ENCODE measurements at places on chromosomes 11 and 22.

GRCh38 chr22:49575703-49576081 is 252.0 kb downstream of the BRD1 start:
- DNase-seq, result no peak

DNA sequence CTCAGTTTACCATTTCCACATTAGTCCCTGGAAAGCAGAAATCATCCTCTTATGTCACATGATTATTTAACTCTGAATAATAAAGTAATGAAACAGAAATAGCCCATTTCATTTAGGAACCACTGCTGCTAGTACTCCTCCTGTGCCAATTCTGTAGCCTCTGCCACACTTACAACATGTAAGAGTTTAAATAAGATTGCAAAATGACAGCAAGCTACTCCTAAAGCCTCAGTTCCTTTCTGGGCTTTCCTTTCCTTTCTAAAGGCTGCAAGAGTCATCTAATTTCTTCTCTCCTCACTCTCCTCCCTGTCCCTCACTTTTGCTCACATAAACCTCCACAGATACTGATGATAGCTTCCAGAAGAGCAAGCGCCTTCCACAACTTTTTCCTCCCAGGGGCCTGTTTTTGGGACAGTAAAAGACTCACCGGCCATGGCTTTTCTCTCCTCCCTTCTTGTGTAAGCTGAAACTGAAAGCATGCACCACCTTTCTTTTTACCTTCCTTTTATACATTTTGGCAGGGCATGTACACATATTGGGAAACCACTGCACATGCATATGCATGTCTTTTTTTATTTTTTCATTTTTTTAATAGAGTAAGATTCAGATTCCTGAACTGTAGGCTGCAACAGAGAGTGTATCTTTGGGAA is 38.5 kb downstream of the CARD18 start:
- DNase-seq, result no peak

DNA sequence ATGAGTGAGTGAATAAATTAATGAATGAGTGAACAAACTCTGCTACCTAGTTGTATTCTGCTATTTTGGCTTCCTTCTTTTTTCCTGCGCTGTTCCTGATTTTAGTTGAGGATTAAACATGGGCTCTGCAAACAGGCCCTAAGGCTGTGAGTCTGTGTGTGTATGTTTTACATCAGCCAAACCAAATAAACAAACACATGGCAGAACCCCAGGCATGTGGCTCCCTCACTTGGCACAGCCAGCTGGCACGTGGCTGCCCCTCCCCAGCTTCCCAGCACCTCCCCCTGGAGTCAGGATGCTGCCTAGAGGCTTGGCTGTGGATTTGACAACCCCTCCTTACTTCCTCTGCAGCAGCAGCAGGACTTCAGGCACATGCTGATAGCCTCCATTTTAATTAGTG is 593.2 kb downstream of the INSC start:
- peak; percentile 28 for DNase-seq

DNA sequence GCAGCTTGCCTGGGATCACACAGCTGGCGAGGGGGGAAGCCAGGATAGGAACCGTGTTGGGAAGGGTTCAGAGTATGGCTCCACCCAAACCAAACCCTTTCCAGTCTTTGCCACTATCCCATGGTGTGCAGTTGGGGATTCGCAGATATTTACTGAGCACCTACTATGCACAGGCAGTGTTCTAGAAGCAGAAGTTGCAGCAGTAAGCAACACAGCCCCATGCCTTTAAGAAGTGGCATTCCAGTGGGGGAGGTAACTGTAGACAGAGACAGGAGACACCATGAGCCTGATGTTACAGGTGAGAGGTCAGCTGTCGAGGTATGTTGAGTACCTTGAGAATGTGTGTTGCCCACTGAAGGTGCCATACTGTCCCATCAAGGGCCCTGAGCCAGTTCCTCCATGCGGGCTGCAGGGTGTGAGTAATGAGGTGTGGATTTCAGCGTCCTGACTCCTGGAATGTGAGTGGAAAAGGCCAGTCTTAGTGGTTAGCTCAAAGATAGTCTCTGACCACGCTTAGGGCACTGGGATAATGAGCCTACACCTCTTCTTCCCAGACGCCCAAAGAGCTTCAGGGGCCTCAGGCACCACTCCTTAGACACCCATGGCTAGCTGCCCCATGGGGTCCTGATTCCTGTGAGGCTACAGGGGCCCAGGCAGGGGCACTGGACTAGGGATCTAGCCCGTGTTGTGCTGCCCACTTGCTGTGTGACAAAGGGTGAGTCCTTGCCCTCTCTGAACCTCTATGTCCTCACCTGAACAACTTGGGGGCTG is 71.8 kb upstream of the TP53I11 start:
- no peak for DNase-seq

DNA sequence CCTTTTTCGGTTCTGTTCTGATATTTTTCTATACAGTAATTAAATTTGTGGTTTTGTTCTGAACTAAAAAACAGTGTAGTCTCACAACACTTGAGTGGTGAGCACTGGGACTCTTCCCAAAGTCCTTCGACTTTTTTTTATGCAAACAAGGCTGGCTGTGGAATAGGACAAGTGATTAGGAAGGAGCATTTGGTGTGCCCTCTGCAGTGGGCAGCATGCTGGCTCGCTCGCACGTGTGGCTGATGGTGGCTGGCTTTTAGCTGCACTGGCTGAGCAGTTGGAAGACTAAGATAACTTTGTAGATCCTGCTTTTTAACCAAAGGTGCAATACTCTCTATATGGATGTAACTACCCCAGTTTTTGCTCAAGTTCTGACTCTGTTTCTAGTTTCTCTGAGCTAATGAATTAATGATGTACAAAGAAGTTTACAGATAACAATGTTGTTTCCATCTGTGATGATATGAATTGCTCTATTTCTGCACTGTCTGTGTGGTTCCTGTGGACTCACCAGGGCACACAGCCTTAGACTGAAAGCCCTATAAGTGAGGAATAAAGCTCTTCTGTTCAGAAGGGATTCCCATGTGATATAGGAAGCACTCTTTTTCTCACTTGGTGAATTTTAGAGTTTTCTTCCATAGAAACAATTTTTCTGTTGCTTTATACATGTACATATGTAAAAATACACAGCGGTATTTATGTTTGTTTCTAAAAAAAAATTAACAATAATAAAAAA is 143.1 kb upstream of the RASSF10 start:
- no peak for DNase-seq

GRCh38 chr11:118042141-118042540 is 34.7 kb upstream of the TMPRSS4 start:
- DNase-seq, result no peak

DNA sequence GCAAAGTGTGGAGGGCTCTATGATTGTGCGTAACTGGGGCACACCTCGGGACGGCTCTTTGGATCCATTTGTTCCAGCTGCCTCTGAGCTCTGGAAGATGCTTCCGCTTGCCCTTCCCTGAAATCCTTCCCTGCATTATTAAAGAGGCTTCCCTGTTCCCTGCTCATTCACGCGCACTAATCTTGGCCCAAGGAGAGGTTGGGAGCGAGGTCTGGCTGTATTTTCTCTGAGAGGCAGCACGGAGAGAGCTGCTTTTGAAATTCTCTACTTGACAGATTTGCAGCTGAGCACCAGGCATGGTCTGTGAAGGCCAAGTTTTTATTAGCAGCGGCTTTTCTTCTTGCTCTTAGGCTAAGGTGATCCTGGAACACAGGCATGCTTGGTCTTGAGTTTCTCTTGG is 94.8 kb upstream of the NTM start:
- no peak for DNase-seq

GRCh38 chr11:126380909-126381308 is 25.4 kb downstream of the ST3GAL4 start:
- no peak for DNase-seq

DNA sequence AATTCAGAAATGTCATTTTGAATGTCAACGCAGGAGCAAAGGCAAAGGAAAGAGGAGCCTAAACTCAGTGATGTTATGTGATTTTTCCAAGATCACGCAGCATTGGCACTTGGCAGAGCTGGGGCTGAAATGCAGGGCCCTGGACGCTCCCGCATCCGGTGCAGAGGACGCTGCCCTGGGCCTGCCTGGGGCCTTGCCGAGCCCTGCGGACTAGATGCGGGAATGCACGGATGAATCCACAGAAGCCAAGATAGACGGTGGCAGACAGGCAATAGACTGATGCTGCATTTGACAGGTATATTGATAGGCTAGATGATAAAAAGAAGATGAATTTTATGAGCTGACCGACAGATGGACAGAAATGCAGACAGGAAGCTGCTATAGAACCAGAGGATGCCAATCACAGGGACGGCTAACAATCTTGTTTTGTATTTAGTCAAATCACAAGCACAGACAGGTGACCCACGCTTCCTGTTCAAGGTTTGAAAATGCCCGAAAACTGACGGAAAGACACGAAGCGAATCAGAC is 696 bp upstream of the MARK2 start:
- peak; percentile 41 for DNase-seq

DNA sequence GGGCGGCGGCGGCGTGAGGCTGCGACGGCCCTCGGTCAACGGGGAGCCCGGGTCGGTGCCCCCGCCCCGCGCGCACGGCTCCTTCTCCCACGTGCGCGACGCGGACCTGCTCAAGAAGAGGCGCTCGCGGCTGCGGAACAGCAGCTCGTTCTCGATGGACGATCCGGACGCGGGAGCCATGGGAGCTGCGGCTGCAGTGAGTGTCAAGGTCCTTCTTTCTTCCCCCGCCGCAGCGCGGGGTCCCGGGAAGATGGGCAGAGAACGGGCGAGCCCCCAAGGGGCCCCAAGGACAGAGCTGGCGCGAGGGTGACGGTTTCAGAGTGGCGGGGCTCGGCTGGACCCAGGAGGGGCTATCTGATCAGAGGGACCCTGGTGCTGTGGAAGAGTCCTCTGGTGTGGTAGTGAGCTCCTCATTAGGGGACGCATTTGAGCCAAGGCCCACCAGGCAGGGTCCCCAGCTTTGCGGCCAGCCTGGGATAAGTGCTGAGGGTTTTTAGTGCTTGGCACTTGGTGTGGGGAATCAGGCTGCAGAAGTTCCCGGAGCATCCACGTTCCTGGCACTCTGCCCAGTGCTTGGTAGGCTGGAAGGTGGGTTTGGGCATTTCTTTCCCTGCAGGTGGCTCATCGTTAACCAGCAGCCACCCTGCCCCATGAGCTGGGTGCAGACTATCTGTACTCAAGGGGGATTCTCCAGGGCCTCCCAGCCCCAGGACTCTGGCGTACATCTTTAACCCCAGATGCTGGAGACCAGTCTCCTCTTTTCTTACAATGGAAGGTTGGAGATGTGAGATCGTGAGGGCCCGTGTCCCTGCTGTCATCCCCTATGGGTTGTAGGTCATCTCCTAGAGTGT is 9.8 kb downstream of the EHBP1L1 start:
- no peak for DNase-seq

- no peak for DNase-seq
These were observed 20.2 kb upstream of the SHISAL1 start for GRCh38 chr22:44332946-44333345.

DNA sequence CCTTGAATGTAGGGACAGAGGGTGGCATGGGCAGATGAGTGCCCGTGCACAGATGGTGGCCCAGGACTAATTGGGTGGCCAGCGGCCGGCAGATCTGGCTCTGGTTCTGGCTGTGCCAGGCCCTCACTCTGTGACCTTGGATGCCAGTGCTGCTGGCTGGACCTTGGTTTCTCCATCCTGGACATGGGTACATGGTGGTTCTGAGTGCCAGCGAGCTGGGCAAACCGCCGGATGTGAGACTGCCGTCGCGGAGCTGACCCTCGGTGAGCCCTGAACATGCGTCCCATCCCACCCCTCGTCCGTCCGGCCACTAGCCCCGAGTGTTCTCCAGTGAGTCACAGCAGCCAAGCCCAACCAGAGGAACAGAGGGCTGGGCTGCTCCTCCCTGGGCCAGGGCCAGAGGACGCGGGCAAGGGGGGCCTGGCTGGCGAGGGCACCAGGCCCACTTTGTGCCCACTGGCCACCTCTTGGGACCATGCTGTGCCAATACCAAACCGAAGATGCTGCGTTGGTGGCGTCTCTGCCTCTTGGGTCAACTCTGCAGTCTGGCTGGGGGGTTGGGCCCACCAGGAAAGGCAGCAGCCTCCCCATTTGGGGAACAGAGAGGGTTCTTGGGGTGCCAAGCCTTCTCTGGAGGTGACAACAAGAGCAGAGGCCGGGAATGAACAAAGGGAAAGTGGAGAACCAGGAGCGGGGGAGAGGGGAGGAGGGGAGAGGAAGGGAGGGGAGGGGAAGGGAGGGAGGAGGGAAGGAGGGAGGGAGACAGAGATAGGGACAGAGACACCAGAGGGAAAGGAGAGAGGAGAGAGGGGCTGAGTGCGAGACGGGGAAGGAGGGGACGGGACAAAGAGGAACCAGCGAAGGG is 10.7 kb downstream of the LSP1 start:
- DNase-seq, result peak; percentile 76

DNA sequence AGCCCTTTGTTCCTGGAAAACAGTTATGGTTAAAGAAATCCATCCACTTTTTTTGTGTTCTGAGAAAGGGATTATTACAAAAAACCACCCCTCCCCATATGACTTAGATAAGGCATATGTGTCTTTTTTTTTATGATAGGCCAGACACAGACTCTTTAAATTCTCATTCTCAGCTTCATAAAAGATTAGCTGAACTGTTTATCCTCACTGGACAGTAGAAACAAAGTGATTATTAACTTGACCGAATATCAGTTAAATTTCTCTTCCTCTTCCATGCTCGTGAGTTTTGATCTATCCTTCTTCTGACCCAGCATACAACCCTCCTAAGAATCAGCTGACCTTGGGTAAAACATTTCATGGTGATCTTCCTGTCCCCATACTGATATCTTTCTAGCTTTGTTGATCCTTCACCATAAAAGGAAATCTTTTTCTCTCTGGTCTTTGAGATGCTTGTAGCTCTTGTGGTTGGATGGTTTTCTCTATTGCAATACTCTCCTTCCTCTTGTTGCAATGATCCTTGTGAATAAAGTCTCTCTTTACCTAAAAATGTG is 26.2 kb downstream of the OR2AG2 start:
- DNase-seq, result no peak

- peak; percentile 81 for DNase-seq
These were observed 4.1 kb downstream of the SBF2 start for GRCh38 chr11:10289765-10290380.

DNA sequence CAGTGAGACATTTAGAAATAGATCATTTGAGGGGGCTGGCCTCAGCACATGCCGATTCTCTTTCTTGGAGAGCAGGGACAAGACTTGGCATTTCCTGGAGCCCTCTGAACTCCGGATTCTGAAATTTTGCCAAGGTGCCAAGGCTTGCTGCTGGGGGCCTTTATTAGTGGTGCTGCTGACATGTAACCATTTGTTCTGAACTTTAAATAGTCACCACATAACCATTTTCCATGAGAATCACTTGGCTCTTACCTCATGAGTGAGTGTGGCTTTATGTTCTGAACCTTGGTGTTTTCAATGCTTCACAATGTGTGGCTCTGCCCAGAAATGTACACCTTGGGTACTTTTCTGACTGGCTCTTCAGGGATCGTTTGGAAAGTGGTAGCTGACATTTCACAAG is 33.3 kb downstream of the SYT13 start:
- no peak for DNase-seq

Measured in head of caudate nucleus (tissue), 42 donors.